ENCODE measurements at places on chromosomes 6 and 20.

- DNase-seq = no peak
These were observed 86.2 kb upstream of the ARID1B start for GRCh38 chr6:156691018-156691417.

GRCh38 chr6:137870744-137871247 lies 3.7 kb downstream of the TNFAIP3 start:
- DNase-seq = no peak

DNA sequence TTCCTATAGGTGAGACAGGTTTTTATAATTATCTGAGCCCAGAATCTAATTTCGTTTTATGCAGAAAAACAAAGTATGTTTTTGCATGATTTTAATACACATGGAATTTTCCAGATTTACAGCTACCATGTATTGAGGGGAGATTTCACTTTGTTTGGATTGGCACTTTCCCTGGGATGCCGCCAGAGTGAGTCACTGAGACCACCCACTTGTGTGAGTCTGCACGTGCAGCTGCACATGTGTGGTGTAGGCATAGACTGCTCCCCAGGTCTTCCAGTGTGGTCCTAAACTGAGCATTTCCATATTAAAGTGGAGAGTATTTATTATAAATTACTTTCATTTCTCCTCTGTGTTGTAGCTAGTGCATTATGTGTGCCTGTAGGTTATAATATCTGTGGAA lies 186.8 kb downstream of the UBE3D start:
- no peak for DNase-seq

DNA sequence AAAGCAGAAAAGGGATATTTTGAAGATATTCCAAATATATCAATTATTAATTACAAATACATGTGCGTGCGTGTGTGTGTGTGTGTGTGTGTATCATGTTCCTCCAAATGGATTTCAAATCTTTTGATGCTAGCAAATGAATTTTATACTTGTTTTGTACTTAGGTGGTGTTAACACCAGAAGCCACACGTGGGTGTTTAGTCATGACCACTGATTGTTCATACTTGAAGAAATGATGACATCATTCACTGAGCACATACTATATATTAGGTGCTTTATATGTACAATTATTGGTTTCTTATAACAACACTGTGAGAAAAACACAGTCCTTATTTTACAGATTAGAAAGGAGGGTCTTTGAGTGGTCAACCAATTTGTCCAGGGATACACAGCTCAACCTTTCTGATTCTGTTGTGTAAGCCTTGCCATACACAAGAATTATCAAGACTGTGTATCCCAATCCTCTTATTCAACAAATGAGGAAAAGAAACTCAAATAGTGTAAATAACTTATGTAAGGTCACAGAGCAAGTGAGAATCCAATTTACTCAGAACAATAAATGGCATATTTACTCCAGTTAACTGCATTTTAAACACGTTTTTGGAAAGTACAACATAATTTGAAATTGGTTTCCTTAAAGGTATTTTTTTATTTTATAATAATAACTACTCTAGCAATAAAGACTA lies 88.5 kb downstream of the BCAS1 start:
- DNase-seq = no peak

DNA sequence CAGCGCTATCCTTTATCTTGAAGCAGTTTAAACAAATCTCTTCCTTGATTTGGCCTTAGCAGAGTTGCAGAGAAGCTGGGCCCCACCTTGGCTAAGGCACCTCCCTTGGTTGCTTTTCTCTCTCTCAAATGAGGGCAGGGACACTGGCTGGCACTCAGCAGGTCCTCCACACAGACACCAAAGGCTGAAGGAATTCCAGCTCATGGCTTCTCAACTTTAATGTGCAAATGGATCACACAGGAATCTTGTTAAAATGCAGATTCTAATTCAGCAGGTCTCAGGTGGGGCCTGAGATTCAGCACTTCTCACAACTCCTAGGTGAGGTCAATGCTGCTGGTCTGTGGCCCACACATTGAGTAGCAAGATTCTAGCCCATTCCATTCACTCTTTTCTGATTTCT lies 25.7 kb downstream of the RIMS4 start:
- no peak for DNase-seq

- no peak for DNase-seq
These were observed 29.9 kb upstream of the SERINC1 start for GRCh38 chr6:122501475-122501874.

DNA sequence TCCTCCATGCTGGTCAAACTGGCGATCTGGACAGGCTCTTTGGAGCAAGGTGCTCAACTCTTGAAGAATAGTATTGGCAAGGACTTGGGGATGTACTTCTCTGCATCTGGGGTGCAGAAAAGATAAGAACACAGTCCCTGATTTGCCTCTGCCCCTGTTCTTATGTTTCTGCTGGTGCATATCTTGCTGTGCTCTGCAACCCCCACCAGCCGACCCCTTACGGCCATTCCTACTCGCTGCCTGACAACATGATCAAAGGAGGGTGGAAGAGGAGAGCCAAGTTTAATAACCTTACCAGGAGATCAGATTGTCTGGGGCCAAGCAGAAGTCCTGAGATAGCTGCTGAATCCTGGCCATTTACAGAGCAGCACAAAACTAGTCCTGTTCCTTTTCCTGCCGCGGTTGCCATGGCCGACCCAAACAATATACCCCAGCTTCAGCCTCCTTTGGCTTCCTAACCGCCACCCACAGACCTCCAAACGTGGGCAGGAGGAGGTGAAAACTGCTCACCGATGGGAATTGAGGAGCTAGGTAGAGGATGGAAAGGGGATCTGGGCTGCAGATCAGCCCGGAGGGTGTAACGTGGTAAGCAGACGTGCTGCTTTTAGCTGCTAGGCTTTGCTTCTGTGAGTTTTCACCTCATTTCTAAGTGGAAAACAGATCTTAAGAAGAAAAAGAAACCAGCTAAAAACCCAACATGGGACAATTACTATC lies 60.9 kb downstream of the ATXN1 start:
- no peak for DNase-seq
